ENCODE measurements at places on chromosomes 6 and 20.

GRCh38 chr20:35339636-35340035, 47.4 kb upstream of the FAM83C start:
- DNase-seq, result no peak

- no peak for DNase-seq
Observed at GRCh38 chr20:24411003-24411833, 58.2 kb upstream of the SYNDIG1 start.

GRCh38 chr6:7978736-7979135, 68.1 kb upstream of the TXNDC5 start:
- DNase-seq, result no peak

DNA sequence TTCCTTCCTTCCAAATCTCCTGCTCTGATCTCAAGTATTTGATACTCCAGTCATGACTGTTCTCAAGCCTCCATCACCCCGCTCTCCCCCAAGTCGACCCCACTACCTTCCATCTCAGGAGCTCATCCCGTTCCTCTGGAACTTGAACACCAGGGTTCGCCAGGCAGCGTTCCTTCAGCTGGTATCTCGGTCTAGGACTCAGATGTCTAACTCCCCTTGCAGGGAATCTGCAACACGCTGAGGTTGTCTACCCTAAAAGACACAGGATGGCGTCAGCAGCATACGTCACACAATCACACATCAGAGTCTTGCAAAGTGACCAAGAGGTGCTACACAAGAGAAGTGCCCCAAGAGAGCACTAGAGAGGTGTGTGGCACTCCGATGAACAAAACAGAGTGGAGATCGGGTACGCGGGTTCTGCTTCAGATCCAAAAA, 706 bp downstream of the ZNF184 start:
- DNase-seq, result peak; percentile 74

DNA sequence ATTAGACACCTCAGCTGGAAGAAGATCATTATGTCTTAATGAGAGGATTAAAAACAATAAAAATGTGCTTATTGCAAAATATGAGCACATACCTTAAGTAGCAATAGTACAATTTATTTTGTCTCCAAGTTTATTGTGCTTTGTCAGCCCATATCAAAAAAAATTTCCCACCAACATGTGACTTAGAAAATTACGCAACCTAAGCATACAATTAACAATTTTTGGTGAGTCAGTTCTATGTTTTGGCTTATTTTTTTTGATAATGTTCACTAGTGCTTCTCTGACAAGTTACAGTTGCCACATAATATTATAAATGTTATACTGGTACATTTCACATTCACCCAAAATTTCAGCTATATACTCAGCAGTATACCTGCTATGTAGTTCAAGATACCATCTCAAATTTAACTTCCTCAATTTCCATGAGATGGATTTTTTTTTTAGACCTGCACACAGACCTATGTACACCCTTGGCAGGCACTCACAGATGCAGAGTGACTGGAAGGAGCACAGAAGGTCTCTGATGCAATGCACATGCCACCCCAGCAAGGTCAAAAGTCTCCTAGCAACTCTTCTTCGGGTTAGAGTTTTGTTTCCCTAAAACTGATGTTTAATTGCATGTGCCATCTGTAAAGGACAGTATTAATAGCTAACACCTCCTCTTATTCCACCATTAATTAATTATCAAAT, 112.4 kb downstream of the PRKN start:
- no peak for DNase-seq

- no peak for DNase-seq
Observed at GRCh38 chr6:89938014-89938413, 43.7 kb downstream of the GJA10 start.

DNA sequence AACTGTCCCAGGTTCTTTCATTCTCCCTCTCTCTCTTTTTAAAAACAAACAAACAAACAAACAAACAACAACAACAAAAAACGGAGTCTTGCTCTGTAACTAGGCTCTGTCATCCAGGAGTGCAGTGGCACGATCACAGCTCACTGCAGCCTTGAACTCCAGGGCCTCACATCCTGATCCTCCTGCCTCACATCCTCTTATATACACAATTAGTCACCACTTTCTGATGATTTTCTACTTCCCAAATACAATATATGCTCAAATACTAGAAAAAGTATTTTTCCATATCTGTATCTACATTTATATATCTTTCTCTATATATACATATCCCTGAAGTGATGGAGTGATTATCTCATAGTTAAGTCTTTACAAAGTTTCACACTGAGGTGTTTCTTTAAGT, 170.7 kb downstream of the EPHA7 start:
- DNase-seq, result no peak

DNA sequence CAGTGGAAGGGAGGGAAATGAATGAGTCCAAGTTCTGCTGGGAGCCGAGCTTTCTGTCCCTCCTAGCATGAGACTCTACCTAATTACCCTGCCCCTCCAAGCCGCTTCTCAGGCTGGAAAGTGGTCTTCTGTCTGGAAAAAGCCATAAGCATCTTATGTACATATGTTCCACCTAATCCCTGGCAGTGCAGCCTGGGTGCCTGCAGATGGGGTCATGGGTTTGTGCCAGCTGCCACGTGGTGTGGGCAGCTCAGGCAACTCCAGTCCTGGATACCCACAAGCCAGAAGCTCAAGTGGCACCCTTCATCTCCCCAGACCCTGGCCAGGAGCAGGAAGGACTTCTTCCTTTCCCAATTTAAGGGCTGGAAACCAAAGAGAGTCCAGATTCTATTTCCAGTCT, 253.1 kb downstream of the LY86 start:
- no peak for DNase-seq

DNA sequence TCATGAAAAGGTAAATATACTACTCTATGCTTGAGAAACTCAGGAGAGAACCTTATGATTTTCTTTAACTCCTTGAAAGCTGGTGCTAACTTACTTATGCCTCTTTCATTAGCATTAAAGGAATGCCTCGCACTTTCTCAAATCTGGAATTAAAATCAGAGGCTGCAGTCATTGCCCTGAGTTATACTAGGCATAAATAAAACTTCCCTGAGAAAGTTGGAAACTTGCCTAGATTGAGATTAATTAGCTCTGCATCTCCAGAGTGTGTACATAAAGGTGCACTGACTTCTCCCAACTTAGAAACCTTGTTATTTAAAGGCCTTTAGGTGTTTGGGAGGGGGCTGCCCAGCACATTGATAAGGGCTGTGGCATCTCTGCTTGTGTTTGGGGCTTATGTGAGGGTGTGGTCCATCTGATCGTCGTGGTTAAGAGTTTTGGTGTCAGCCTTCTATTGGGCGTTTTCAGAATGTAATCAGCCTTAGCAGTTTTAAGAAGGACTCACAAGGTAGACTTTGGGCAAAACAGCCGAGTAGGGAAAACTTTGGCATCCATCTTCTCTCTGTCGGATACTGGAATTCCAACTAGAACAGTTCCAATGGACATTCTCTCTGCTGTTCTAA, 32.1 kb upstream of the CCN6 start:
- DNase-seq, result no peak

DNA sequence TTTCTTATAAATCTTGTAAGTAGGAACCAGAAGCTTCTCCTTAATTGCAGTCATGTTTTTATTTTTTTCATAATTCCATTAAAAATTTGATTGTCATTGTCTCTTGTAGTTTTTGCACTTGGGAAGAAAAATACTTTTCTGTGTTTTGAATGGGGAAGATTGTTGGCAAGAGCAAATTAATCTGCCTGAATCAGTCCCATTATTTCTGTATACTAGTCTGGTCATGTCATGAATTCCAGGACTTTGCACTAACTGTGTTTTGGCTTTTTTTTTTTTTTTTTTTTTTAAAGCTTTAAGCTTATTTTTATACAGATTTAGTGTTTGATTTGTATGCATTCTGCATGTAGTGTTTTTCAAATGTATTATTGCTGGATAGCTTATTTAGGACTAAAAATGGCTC, 47.6 kb downstream of the RALGAPB start:
- no peak for DNase-seq

GRCh38 chr20:36043441-36043840, 75.1 kb downstream of the CNBD2 start:
- DNase-seq, result no peak

DNA sequence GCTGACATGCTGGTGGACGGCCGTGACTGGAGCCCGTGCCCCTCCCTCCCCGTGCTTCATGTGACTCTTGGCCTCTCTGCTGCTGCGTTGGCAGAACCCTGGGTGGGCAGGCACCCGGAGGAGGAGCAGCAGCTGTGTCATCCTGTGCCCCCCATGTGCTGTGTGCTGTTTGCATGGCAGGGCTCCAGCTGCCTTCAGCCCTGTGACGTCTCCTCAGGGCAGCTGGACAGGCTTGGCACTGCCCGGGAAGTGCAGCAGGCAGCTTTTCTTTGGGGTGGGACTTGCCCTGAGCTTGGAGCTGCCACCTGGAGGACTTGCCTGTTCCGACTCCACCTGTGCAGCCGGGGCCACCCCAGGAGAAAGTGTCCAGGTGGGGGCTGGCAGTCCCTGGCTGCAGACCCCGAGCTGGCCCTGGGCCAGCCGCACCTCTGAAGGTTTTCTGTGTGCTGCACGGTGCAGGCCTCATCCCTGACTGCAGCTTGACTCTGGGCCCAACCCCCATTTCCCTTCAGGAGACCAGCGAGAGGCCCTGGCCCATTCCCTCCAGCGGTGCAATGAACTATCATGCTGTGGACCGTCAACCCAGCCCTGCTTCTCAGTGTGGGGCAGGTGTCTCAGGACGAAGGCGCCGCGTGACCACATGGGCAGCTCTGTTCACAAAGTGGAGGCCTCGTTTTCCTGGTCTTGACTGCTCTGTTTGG, 8.1 kb downstream of the NPBWR2 start:
- no peak for DNase-seq

DNA sequence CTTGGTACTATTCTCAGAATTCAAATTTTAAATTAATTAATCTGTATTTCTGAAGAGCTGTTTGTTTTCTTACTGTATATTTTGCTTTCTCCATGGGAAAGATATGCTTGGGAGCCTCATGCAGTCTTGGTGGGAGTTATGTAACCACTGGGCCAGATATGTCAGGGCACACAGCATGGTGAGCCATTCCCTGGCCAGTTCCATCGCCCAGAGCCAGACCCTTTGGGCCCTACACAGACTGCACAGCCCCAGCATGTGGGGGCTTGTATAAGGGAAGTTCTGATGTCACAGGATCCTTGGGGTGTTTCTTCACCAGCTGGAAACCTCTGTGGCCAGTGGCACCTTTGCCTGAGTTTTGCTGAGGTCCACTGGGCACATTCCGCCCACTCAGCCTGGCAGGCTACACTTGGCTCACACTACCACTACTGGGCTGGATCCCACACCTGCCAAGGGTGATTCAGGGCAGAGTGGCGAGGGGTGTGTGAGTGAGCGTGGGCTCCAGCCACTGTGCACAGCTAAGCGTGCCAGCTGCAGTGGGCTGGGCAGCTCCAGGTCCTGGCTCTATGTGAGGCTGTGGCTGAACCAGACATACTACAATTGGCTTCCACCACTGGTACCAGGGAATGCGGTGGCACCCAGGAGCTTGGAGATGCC, 293.5 kb downstream of the ARHGAP18 start:
- no peak for DNase-seq

- no peak for DNase-seq
Observed at GRCh38 chr6:71387179-71387578, 98.6 kb downstream of the OGFRL1 start.

DNA sequence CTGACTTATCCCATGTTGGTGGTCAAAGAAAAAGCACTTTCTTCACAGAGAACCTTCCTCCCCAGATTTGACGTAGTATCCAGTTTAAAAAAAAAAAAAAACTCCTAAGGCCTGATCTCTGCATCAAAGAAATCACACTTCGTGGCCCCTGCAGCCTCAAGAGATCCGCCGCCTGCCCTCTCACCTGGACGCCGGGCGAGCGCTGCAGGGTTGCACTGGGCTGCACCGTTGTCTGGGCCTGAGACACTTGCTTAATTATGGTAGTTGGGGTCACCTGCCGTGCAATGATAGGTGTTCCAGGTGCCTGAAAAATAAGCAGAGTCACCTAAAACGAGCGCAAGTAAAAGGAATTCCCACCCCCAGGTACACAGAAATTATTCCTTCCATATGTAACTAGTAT, 53.0 kb downstream of the TAF4 start:
- no peak for DNase-seq

Measured in effector memory CD8-positive, alpha-beta T cell (primary cell).